ENCODE measurements at places on chromosomes 3 and 15.

GRCh38 chr15:96092186-96092585 lies 238.3 kb upstream of the NR2F2 start:
- no peak for DNase-seq

DNA sequence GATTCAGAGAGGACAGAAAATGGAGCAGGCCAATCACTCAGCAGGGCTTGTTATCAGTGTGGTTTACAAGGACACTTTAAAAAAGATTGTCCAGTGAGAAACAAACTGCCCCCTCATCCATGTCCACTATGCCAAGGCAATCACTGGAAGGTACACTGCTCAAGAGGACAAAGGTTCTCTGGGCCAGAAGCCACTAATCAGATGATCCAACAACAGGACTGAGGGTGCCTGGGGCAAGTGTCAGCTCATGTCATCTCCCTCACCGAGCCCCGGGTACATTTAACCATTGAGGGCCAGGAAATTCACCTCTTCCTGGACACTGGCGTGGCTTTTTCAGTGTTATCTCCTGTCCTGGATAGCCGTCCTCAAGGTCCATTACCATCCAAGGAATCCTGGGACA lies 513.7 kb upstream of the EPHA6 start:
- no peak for DNase-seq

GRCh38 chr3:158911586-158911985 lies 109.7 kb downstream of the MFSD1 start:
- DNase-seq = no peak

DNA sequence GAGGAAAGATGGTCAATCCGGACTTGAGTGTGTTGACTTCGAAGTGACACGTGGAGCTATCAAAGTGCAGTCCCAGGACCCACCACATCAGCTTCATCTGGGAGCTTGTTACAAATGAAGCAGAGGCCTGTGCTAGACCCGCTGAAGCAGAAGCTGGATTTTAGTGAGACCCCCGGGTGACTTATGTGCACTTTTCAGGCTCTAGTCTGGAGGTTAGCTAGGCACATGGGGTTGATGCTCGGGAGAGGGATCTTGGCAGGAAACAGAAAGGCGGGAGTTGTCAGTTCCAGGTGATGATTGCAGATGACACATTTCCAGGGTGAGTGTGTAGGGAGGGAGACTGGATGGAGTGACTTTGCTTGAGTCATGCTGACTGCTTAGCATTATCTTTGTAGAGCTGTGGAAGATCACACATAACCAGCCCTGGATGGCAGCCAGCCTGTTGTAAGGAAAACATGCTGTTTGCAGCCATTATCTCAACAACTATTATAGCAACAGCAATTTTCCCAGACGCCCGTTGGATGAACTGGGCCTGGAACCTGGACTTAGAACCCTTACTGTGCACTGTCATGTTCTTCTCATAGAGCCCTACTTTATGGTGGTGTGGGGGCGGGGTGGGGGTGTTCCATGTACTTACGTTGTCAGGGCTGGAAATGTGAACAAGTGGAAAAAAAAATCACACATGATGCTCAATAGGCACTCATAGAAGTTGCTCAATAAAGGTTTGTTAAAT lies 122.4 kb downstream of the THSD4 start:
- peak; percentile 93 for DNase-seq

DNA sequence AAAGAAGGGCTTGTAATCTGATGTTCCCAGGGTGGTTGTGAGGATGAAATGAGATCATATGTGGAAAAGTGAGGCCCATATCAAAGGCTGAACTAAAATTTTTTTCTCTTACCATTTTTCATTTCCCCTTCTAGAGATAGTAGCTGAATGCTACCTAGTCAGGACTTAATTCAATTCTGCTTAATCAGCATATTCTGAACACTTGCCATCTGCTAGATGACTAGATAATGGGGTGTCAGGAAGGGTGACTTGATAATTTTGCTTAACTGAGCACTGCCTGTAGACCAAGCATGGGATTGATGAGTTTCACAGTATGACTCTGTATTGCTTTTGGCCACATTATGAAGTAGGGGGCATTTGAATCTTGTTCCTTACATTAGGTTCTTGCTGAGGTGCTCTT lies 136.2 kb downstream of the CHST2 start:
- DNase-seq = no peak

GRCh38 chr3:153783741-153784480 lies 337.3 kb upstream of the ARHGEF26 start:
- no peak for DNase-seq

DNA sequence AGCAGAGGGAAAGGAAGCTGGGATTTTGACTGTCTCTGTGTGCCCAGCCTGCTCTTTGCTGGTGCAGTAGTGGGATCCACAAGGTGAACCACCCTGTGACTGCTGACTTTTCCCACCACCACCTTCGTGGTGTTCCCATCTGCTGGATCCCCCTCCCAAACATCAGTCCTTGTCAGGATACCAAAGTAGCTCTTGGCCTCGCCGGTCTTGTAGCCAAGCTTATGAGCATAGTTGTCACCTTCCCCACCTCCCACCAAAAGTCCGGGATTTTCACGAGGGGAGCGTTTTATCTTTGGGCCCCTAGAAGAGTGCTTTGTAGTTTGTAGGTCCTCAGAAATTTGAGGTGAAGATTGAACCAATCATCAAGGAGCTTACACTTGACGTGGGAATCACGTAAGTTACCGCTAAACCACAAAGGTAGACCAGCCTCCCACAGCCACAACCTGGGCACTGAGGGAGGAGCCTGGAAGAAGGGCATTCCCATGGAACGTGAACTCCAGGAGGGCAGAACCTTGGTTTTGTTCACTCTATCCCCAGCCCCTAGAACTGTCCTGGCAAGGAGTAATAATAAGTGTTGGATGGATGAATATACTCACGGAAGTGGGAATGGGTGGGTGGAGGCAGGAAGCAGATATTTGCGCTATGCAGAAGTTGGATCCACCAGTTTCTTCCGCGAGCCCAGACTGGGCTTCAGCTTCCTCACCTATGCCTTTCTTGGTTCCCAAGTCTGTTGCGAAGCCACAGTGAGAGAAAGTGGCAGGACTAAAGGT lies 814 bp upstream of the TEX264 start:
- DNase-seq = no peak

DNA sequence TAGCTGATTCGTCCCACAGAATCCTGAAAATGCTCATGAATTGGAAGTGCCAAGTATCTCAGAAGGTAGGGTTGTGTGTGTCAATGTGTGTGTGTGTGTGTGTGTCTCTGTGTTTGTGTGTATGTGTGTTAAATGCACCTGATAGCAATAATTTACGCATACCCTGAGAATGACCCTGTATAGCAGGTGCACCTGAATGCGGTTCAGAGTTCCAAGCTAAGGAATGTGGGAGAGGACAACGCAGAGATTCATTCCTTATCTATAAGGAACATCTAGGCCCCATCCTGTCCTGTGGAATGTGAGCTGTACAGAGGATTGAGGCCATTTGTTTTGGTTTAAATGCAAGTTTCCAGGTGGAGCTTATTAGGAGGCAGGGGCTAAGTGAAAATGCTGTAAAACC lies 49.1 kb upstream of the NEDD4 start:
- DNase-seq = no peak

GRCh38 chr15:69719527-69720240 lies 267.1 kb downstream of the RPLP1 start:
- DNase-seq = no peak
